ENCODE measurements at places on chromosomes 12 and 14. TPM values are rescaled to one million over a fixed set of nuclear protein-coding genes. Genes with fewer than 3 reads are reported as not detected.

GPR65 gene
- 0.44 TPM for total RNA-seq

HOXC12 gene
- total RNA-seq = not detected

ITPR2 gene
- 15.2 TPM for total RNA-seq

VCPKMT gene
- 4.1 TPM for total RNA-seq

TRPV4 gene
- total RNA-seq = 1.9 TPM

Data from bladder microvascular endothelial cell (primary cell).